ENCODE measurements at places on chromosomes 1 and 21. TPM values are rescaled to one million over a fixed set of nuclear protein-coding genes. Genes with fewer than 3 reads are reported as not detected.

- H3K27ac ChIP-seq: no peak overlapping the region
- H3K4me3 ChIP-seq: no peak overlapping the region
- H3K36me3 ChIP-seq: no peaks in the 10 kb centered on the region
- DNase-seq: no peak
- H3K4me1 ChIP-seq: peaks cover 16% of the 10 kb centered on the region
Observed at GRCh38 chr21:25691976-25692375, 42.7 kb downstream of the ATP5PF start.

DNA sequence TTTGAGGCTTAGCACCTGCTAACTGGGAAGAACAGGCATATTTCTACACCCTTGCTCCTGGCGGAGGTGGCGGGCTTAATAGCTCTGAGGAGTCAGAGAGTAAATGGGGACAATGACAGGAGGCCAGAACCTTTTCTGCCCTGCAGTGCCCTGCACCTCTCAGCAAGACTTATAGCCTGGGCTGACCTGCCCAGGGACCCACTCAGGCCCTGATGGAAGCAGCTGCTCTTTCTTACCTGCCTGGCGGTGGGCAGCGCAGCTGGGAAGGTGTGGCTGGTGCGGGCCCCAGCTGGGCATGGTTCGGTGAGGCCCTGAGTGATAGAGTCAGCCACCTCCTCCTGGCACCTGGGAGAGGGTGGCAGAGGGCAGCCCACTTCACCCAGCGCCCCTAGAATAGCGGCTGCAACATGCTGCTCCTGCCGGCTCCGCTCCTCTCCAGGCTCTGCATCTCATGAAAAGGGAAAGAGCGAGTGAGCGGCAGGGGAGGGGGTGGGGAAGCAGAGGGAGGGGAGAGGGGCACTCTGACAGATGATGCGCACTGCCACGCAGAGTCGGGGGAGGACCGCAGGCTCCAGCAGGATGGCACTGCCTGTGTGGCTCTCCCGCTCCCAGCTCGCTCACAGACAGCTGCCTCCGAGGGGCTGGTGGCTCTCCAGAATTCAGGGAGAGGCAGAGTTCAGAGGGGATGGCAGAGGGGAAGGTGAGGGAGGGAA lies at the start of gene RGS8:
RGS8 (minus strand) TSS at position 472 of the 713 bp plus-strand sequence. CDS start 14,938 bp downstream, outside the sequence.
- H3K36me3 ChIP-seq: no peaks in the 10 kb centered on the region
- peaks cover 18% of the 10 kb centered on the region for H3K27me3 ChIP-seq
- H3K4me3 ChIP-seq: no peak within 1 kb of the TSS
- H3K27ac ChIP-seq: no peak within 1 kb of the TSS

DNA sequence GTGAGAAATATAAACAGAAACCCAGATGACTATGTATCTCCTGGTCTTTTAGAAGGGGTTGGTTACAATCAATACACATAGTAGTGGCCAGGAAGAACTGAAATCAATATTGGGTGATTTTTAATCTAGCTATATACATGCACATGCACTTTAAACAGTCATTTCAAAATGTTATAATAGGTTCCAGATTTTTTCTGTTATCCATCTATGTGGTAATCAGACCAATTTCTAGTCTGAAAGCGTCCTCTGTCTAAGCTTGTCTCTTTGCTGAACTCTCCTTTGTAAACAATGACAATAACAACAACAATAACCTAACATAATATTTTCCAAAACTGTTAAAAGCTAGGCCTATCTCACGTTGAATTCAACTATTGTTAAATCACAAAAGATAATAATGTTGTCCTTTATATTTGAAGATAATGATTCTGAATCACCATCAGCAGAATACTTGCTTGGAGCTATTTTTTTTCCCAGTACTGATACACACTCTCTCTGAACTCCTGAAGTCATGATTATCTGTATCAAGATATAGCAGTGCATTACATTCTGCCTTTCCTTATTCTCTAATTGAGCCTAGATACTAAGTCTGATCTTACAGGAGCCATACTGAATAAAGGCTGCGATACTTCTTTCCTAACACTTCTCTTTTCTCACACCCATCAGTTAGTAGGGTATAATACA lies 496.8 kb upstream of the ZRANB2 start:
- H3K36me3 ChIP-seq: no peaks in the 10 kb centered on the region
- no peaks in the 10 kb centered on the region for H3K27me3 ChIP-seq
- H3K27ac ChIP-seq: no peak overlapping the region
- DNase-seq: no peak
- no peak overlapping the region for H3K4me3 ChIP-seq
- H3K4me1 ChIP-seq: no peaks in the 10 kb centered on the region

DNA sequence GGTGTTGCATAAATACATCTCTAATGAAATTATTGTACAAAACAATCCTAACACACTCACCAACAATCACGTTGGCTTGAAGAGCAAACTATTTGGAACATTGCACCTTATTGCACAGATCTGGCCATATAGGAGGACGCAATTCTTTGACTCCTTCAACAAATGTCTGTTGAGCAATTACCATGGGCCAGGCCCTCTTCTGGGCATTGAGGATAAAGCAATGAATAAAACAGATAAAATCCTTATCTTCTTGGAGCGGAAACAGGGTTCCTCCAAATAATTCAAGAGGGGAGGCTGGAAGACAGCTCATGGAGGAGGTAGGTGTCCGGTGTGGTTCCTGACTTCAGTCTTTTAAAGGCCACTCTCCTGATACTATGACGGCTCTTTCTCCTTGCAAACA lies 43.3 kb downstream of the PAX7 start:
- no peaks in the 10 kb centered on the region for H3K4me1 ChIP-seq
- H3K36me3 ChIP-seq: no peaks in the 10 kb centered on the region
- no peak overlapping the region for H3K4me3 ChIP-seq
- H3K27ac ChIP-seq: no peak overlapping the region

KIF26B gene
- polyA plus RNA-seq: 2.4 TPM
